ENCODE measurements at places on chromosomes 2 and 18.

DNA sequence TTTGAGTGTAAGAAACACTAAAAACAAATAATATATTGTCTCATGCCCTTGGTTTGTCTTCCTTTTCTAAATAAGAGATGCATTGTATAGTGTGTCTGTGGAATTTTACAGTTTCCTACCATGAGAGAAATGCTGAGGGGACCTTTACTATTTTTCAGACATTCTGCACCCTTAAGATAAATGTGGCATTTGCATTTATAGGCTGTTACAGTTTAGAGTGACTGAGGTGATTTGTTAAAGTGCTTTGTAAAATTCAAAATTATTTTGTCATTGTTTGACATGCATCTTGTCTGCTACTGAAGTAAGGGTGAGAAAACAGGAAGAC lies 78.9 kb upstream of the ZSWIM2 start:
- H3K36me3 ChIP-seq, result no peaks in the 10 kb centered on the region
- H3K4me3 ChIP-seq, result no peak overlapping the region
- no peaks in the 10 kb centered on the region for H3K27me3 ChIP-seq
- no peaks in the 10 kb centered on the region for H3K4me1 ChIP-seq

DNA sequence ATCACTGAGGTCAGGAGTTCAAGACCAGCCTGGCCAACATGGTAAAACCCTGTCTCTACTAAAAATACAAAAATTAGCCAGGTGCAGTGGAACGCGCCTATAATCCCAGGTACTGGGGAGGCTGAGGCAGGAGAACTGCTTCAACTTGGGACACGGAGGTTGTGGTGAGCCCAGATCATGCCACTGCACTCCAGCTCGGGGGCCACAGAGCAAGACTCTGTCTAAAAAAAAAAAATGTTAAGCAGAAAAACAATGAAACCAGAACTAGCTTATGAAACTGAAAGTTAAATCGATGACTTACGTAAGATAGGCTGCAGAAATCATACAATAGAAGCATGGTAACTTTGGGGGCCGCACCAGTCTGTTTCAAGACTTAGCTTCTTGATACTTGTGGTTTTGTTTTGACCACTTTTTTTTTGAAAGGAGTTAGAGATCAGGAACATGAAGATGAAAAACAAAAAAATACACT lies 6.2 kb upstream of the GPR155 start:
- H3K27ac ChIP-seq, result peak overlapping the region; percentile 94
- H3K27me3 ChIP-seq, result no peaks in the 10 kb centered on the region
- H3K4me1 ChIP-seq, result peaks cover 81% of the 10 kb centered on the region
- peak; percentile 61 for DNase-seq

- H3K4me1 ChIP-seq, result peaks cover 12% of the 10 kb centered on the region
- no peak for DNase-seq
- H3K36me3 ChIP-seq, result peaks cover 9% of the 10 kb centered on the region
- H3K27me3 ChIP-seq, result no peaks in the 10 kb centered on the region
- H3K4me3 ChIP-seq, result no peak overlapping the region
Measured at GRCh38 chr2:6827566-6828298, 38.0 kb downstream of the CMPK2 start.

GRCh38 chr2:239772721-239773120 lies 252.4 kb downstream of the NDUFA10 start:
- no peak overlapping the region for H3K27ac ChIP-seq
- no peaks in the 10 kb centered on the region for H3K36me3 ChIP-seq
- peaks cover 26% of the 10 kb centered on the region for H3K27me3 ChIP-seq
- no peaks in the 10 kb centered on the region for H3K4me1 ChIP-seq
- DNase-seq, result peak; percentile 5

DNA sequence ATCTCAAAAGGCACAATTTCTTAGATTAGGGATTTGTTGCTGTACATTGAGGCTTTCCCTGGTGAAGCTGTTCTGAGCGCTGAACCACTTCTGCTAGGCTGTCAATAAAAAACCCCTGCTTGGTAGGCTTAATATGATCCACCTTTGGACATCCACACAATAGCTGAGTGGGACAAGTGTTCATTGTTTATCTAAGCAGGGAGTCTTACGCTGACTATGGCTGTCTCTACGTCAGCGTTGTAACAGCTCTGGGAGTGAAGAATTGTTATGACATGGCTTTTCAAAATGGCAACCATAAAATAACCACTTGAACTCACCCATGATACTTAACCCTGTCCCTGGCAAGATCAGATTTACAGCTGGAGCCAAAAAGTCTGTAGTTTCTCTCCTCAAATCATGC lies 111.5 kb upstream of the SULT1C3 start:
- no peak overlapping the region for H3K27ac ChIP-seq
- no peak for DNase-seq
- no peak overlapping the region for H3K4me3 ChIP-seq
- no peaks in the 10 kb centered on the region for H3K36me3 ChIP-seq
- H3K27me3 ChIP-seq, result no peaks in the 10 kb centered on the region
- H3K4me1 ChIP-seq, result no peaks in the 10 kb centered on the region

DNA sequence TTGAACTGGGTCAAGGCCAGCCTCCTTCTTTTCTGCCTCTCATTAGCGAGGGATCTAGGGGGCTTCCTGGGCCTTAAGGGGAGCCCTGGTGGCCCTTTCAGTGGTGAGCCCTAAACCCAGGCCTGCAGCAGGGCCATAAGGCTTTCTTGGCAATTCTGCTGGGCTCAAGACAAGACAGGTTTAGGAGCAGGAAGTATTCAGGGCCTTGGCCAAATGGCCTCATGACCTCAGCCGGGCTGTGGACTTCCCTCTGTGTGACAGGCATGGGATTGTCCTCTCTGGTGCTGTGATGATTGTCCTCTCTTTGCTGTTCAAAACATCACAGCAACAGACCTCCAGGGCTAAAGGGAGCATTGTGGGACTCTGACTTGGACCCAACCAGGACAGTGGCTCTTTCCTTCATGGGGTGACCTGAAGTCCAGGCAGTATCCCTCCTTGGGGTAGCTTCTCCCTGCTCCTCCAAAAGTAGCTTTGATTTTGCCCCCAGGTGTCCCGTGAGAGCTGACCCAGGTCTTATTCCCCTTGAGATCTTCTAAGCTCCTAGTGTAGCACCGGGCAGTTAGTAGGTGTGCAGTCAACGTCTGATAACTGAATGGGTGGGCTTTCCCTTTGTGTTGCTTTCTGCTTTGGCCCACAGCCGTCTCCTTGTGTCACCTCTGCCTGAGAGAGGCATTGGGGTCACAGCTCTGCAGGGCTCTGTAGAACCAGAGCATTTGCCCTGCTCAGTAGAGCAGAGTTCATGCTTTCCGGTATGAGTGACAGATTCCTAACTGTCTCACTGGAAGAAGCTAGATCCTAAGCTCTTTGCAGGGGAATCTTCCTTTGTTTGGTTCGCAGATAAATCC lies 14.7 kb downstream of the FOSL2 start:
- peak overlapping the region; percentile 96 for H3K27ac ChIP-seq
- peaks cover 95% of the 10 kb centered on the region for H3K4me1 ChIP-seq
- H3K4me3 ChIP-seq, result peak overlapping the region; percentile 28
- no peaks in the 10 kb centered on the region for H3K36me3 ChIP-seq
- peak; percentile 30 for DNase-seq
- no peaks in the 10 kb centered on the region for H3K27me3 ChIP-seq

DNA sequence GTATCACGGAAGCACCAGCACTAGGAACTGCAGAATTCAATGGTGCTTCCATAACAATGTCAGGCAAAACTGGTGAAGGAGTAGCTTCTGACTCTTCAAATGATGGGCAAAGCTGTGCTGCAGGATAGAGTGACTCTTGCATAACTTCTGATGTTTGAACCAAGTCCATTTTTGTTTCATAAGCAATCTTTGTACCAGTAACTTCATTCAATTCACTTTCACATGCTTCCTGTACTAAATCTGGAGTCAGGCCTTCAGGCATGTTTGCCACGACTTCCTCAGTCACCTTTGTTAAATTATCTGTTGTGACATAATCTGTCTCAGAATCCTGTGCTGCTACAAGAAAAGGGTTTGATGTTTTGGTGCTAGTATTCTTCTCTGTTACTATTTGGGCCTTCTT lies 24.0 kb downstream of the RTN4 start:
- H3K36me3 ChIP-seq, result peaks cover 7% of the 10 kb centered on the region
- no peak for DNase-seq
- H3K4me1 ChIP-seq, result peaks cover 15% of the 10 kb centered on the region
- H3K4me3 ChIP-seq, result no peak overlapping the region
- no peak overlapping the region for H3K27ac ChIP-seq

DNA sequence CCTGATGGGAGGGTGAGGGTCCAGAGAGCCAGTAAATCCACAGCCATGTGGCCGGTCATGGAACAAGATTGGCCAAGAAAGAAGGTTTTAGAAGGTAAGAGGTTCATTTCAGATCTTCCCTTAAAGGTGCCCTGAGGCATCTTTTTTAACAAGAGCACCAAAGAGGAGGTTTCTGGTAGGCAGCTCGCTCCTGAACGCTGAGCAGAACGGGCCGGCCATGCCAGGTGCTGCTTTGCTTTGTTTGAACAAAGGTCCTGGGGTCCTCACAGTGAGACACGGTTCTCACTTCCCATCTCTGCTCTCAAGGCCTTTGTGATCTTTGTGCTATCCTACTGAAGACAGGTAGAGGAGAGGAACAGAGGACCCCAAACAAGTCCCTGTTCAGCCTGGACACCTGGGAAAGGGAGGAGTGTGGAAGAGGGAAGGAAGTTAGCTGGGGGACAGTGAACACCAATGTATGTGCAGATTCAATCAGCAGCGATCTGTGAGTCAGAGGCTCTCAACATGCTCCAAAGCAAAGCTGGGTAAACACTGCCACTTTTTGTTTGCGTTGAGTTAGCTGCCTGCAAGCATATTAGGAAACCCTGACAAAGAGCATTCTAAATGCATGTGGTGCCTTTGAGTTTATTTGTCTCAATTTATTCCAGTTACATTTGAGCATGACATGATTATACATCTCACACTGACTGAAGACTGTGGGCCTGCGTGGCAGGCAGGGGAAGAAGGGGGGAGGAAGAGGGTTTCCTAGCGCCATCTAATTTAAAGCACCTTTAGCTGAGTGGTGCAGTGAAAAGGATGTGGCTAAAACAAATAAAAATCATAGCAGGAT lies 102.4 kb downstream of the ASB1 start:
- peaks cover 4% of the 10 kb centered on the region for H3K36me3 ChIP-seq
- DNase-seq, result no peak
- peaks cover 9% of the 10 kb centered on the region for H3K27me3 ChIP-seq
- H3K4me1 ChIP-seq, result no peaks in the 10 kb centered on the region

- peak; percentile 48 for DNase-seq
- H3K27ac ChIP-seq, result peak overlapping the region; percentile 33
- no peak overlapping the region for H3K4me3 ChIP-seq
Measured at GRCh38 chr18:46073474-46074331, 1.6 kb upstream of the PSTPIP2 start.

GRCh38 chr2:127157651-127158485 lies 50.9 kb upstream of the BIN1 start:
- H3K4me1 ChIP-seq, result no peaks in the 10 kb centered on the region
- no peaks in the 10 kb centered on the region for H3K27me3 ChIP-seq
- no peaks in the 10 kb centered on the region for H3K36me3 ChIP-seq
- DNase-seq, result no peak
- no peak overlapping the region for H3K27ac ChIP-seq
- H3K4me3 ChIP-seq, result no peak overlapping the region

GRCh38 chr18:46072376-46072867 lies 362 bp upstream of the PSTPIP2 start:
- H3K4me3 ChIP-seq, result peak overlapping the region; percentile 82
- H3K4me1 ChIP-seq, result peaks cover 46% of the 10 kb centered on the region
- DNase-seq, result no peak
- H3K27ac ChIP-seq, result peak overlapping the region; percentile 78
- H3K36me3 ChIP-seq, result peaks cover 19% of the 10 kb centered on the region

DNA sequence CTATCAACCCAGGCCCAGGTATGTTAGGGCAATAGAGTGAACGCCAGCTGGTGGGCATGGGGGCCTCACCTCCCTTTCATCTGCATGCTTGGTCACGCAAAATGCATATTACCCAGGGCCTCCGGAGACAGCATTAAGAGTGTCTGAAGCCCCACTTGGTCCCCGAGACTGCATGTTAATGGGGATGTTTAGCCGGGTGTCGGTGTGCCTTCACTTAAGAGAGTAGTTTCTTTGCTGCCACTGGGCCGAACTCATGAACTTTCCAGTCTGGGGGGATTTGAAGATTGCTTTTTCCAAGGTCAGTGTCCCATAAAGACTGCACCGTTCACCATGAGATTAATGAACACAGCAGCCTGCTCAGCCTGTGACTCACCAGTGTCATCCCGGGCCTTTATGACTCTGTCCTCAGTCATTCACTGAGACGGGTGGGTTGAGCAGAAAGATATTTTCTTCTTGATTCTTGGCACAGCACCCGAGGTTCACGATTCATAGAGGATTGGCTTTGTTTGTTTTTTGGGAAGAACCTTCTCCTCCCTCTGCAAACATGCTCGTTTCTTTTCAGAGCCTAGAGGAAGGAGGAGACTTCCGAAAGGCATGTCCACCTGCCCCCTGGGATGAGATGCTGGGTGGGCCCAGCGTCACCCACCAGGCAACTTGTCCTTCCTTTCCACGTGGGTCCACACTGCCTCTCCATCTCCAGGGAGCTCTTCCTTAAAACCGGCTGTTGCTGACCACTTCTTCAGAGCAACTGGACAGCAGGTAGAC lies 199.1 kb downstream of the GLI2 start:
- no peak overlapping the region for H3K4me3 ChIP-seq
- no peaks in the 10 kb centered on the region for H3K27me3 ChIP-seq
- no peaks in the 10 kb centered on the region for H3K36me3 ChIP-seq
- DNase-seq, result no peak
- H3K4me1 ChIP-seq, result peaks cover under 1% of the 10 kb centered on the region
- H3K27ac ChIP-seq, result no peak overlapping the region

GRCh38 chr2:8073916-8074315 lies 607.9 kb upstream of the ID2 start:
- H3K4me3 ChIP-seq, result no peak overlapping the region
- H3K27me3 ChIP-seq, result no peaks in the 10 kb centered on the region
- no peak overlapping the region for H3K27ac ChIP-seq
- peaks cover 9% of the 10 kb centered on the region for H3K36me3 ChIP-seq
- H3K4me1 ChIP-seq, result peaks cover 19% of the 10 kb centered on the region

DNA sequence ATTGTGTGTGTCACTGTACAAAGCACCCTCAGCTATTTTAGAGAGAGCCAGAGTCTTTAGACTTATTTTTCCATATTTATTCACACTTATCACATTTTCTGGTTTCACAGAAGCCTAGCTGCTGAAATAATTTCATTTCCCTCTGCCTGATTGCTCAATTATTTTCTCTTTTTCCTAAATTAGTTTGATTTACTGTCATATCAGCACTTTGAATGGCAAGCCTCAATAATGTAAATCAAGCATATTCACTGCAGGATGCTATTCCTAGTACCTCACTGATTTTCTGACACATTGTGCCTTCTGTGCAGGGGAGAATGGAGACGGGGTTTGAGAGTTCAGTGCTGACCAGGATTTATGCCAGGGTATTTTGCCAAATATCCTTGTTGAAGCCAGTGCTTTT lies 48.3 kb downstream of the CPS1 start:
- no peak for DNase-seq
- H3K27ac ChIP-seq, result no peak overlapping the region
- no peaks in the 10 kb centered on the region for H3K27me3 ChIP-seq
- no peak overlapping the region for H3K4me3 ChIP-seq

Measured in activated T-cell treated with anti-CD3 and anti-CD28 coated beads, Interleukin-2, amount 50 U/mL, for 24 hours (primary cell).